Stimulated activated CD8-positive, alpha-beta memory T cell treated with anti-CD3 and anti-CD28 coated beads, Interleukin-4, amount 100 ng/mL, for 1 hour (primary cell): ENCODE measurements at places on chromosomes 2 and 18.

DNA sequence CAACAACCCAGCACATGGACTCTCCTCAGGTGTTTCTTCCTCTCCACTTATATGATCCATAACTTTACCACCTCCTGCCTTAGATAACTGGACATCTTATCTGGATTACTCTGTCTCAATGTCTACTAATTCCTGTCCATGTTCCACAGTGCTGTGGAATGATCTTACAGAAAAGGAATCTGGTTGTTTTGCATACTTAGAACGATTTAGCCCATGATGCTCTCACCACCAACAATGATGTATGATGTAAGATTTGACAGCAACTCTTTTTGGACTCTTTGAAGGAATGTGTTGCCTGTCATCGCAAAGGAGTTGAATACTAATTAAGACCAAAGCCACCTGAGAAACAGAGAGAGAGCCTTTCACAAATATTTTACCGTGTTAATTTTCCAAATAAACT is 37.7 kb upstream of the SYT4 start:
- no peak for DNase-seq

- no peak for DNase-seq
These were observed 276.8 kb downstream of the RIT2 start for GRCh38 chr18:42838546-42839145.

DNA sequence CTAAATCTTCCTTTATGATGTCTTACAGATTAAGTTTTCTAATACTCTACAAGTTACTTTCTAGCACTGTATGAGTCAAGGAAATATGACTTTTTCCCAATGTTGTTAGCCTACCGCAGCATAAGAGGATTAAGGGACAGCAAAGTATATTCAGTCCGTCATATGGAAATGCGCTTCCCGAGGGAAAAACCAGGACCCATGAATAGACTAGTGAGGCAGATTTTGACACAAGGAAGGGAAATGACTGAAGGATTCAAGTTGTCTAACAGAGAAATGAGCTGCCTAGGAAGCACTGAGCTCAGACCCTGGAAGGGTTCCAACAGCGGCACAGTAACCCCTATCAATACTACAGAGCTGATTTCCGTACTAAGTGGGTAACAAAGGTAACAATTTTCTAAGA is 12.0 kb downstream of the SEPTIN10 start:
- no peak for DNase-seq

DNA sequence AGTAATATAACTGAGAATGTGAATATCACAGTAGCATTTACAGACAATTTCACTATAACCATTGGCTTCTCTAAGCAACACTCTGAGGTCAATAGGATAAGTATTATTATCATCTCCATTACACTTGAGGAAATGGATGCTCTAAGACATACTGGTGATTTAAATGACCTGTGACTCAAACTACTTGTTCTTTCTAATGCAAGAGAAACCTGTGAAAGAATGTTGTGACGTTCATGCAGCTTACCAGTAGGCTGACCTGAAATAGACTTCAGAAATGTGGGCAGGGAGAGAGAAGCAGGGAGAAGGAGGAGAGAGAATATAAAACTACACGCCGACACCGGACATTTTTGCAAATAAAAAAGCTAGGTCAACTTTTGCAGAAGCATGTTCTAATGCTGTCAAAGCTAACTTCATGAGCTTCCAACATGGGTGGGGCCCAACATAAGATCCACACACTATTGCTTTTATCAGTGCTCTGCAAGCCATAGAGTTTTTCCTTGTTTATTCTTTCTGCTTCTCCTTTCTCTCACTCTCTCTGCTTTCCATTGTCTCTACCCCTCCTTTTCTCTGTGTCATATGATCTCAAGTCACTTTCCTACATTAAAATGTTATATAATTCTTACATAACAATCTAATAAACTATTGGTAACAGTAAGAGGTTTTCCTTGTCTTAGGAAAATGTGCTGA is 217.6 kb upstream of the FN1 start:
- no peak for DNase-seq

DNA sequence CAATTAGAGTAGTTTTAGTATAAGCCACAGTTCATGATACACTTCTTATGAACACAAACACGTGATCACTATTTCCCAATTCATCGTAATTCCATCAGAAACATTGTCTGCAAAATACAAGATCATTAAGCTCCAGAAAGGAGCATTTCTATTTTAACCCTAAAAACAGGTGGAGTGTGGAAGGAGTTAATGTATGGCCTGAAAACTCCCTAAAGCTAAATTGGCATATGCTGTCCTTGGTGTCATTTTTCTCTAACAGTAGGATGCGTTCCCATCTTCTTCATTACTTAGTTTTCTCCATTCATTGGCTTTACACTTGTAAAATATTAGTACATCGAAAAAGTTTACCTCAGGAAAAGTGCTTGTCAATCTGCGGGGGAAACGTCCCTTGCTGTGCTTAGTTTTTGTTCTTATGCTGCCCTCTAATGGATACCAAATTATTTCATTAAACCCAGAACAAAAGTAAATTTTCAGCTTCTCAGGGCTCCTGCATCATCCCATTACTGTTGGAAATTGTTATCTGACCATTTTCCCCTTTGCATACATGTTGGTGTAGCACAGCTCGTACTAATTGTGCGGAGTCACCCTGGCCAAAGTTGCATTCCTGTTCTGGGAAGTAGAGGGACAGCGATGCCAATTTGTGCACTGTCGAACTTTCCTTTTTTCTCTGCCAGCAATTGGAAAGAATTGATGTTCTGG is 153.4 kb downstream of the GPD2 start:
- no peak for DNase-seq

DNA sequence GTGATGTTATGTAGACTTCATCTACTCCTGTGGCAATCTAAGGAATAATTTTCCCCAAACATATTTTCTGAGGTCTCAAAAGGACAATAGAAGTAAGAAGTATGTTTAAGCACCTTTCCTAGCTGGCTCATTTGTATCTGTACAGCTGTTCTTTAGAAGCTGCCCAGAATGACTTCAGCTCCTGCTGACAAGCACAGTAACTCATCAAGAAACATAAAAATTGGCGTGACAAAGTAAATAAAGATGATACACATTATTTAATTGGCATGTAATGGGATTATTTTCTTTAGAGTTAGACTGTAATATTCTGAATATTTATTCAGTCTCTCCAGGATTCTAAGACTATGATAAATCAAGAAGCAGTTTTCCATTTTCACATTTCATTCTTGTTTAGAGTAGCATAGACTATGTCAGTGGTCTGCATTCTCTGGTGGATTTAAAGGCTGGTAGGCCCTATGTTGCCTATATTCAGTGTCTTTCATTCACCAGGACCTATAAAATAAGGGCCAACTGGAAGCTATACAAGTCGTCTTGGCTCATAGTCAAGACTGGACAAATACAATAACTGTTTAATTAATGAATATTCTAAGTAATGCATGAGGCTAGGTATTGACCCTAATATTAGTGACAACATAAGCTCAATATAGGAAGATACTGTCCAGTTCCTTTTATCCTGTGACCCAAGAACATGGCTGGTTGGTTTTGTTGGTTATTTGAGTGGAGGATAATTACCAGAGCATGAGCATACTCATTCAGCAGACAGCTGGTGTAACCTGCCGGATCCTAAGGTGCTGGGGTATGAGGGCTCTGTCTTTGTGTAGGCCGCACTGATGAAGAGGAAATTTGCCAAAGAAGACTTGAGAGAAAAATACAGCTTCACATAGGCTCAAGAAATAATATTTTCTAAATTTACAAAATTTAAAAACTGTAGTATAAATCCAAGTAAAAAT is 107.0 kb downstream of the PDE1A start:
- DNase-seq = no peak

GRCh38 chr2:164784376-164784775 is 57.2 kb downstream of the COBLL1 start:
- DNase-seq = no peak

- DNase-seq = no peak
These were observed 2.5 kb upstream of the POMC start for GRCh38 chr2:25170888-25171287.

DNA sequence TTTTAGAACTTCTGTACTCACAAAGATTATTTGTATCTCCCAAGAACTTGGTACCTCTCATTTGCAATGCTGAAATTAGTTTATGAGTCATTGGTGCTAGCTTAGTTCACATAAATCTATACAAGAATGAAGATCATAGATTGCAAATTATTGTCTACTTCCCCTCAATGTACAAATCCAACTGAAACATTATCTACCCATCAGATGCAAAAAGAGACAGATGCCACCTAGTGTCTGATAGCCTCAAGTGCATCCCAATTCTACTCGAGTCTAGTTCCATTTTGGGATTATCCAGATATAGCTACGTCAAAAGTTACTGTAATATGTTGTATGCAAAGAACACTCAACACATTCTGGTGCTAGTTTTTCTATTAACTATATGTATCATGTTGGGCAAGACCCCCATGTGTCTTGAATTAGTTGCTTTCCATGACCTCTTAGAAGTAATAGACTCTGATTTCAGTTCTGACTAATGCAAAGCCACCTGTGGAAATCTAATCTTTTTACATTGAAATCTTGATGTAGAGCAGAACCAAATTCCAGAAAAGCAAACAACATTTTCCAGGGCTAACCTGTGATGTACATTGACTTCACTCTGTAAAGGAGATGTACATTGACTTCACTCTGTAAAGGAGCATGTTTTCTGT is 210.0 kb downstream of the RBM43 start:
- no peak for DNase-seq

- no peak for DNase-seq
These were observed 1.4 kb downstream of the PPP4R1 start for GRCh38 chr18:9612977-9613376.

GRCh38 chr18:5388896-5389295 is 93.4 kb upstream of the ZBTB14 start:
- DNase-seq = no peak

DNA sequence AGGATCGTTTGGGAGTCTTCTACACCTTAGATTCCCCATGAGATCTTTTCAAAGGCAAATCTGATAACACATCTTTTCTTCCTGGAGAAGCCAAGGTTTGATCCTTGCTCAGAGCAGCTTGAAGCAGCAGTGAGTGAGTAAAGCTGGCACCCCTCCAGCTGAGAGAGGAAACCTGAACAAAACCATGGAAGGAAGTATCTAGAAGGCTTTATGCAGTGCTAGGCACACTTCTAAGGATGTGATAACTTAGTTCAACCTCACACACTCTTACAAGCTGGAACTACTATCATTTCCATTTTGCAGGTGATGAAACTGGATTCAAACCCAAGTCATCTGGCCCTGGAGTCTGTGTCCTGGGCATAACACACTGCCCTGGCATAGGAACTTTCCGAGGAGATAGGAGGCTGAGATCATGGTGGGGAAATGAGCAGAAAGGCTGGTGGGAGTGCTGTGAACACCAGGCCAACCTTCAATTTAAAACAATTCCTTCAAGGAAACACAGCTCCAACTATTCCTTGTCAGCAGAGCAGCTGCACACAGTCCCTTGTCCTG is 71.2 kb downstream of the CTAGE1 start:
- DNase-seq = no peak

GRCh38 chr2:15626126-15626525 is 34.5 kb downstream of the DDX1 start:
- no peak for DNase-seq

DNA sequence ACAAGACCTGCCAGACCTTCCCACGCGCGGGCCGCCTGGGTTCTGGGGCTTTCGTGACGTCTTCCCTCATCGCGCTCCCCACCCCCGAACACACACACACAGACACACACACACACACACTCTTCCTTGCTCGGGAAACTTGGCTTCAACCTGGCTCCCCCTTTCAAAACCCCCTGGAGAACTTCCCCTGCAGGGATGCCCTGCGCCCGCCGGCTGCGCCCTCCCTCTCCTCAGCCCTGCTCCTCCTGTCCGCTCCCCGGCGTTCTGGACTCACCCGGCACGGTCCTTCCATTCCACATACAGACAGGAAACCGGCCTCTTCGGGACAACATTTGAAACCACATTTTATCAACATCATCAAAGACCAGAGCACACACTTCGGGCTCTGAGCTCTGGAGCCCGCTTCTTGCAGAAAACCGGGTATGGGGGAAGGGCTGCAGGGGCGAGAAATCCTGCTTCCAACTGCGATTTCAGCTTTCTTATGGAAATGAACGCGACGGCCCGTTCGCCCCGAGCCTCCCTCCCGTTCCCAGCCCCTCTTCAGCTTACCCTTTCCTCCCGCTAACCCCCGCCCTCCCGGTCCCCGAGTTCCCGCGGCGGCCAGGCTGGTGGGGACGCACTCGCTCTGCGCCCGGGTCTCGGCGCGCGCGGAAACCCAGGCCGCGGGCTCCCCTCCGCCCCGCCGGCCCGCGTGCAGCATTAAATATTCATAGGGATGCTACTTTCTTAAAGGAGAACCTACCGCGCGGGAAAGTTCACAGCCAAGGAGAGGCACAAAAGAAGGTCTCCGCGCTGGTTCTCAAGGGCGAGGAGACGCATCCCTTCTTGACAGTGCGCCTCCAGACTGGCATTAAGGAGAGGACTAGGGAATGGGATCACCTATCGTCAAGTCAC is 18.3 kb downstream of the POU3F3 start:
- no peak for DNase-seq

- DNase-seq = no peak
These were observed 100.2 kb upstream of the ARL5A start for GRCh38 chr2:151928380-151928779.

DNA sequence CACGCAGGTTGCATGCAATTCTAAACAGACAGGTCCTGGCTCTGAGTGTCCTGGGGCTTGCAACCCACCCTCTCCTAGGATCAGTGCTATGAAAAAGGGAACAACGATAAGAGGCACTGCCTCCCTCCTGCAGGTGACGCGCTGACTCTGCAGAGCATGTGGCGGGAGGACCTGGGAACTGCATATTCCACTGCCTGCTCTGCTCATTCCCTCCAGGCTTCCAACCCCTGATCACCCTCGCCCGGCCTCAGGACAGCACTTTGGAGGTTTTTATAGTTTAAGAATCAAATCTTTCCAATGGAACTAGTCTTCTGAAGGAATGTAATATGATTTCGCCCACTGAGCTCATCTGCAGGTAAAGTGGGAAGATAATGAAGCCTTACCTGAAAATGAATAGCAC is 8.5 kb downstream of the CHST10 start:
- DNase-seq = no peak

DNA sequence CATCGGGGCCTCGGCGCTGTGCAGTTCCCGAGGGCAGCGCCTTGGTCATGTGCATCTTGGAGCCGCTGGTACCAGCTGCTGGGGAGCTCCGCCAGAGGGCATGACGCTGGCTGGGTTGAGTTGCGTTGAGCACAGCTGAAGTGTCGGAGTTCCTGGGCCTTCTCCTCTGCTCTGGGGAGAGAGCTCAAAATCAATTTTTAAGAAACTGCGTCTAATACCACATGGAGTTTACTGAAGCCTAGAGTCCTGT is 48.7 kb downstream of the GREB1 start:
- no peak for DNase-seq

GRCh38 chr18:30945761-30946160 is 96.8 kb downstream of the DSC3 start:
- DNase-seq = no peak

- DNase-seq = no peak
These were observed 186.5 kb downstream of the CCDC102B start for GRCh38 chr18:68984342-68984741.

GRCh38 chr18:50751490-50751889 is 68.3 kb downstream of the MRO start:
- DNase-seq = no peak

DNA sequence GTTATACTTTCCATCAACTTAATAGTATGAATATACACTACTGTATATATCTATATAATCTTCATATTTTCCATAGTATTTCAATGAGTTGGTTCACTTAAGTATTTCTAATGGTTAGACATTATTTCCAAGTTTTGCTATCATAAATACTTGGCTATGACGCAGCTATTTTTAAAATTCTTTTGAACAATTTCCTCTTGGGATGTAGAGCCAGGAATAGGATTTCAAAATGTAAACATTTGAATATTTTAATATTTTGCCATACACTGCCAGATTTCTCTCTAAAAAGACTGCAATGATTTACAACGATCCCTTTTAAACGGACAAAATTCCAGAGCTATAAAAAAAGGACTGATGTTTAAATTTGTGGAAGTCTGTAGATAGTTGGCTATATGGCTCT is 95.6 kb downstream of the NUP35 start:
- DNase-seq = no peak
